ENCODE measurements at places on chromosomes 13 and 19.

DNA sequence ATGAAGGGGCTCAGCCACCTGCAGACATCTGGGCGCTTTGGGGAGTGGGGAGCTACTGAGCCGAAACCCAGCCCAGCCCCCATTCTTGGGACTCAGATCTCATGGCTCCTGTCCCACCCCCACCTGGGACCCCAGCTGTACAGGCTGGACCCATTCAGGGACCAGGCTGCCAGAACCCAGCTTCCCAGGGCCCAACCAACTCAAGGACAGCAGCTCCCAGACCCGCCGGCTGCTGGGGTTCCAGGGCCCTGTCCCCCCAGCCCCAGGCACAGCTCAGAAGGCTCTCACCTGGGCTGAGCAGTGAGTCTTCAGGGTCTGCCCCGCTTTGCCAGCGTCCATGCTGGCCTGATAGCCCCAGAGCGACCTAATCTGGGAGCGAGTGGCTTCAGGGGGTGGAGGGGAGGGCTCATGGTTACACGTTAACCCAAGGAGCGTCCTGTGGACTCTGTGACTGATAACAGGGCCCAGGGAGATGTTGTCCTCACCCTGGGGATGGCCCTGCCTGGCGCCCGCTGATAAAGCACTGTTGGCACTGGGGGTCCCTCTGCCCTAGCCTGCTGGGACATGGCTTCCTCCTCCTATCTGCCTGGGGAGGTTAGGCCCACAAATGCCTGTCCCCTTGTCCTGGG, at the start of gene TMEM86B:
Gene TMEM86B (minus strand): TSS at position 361 of the 629 bp plus-strand sequence. CDS start 22 bp downstream, at position 339.
- DNase-seq = no peak

GRCh38 chr13:113245849-113246796, 36.7 kb downstream of the CUL4A start:
- DNase-seq = no peak

DNA sequence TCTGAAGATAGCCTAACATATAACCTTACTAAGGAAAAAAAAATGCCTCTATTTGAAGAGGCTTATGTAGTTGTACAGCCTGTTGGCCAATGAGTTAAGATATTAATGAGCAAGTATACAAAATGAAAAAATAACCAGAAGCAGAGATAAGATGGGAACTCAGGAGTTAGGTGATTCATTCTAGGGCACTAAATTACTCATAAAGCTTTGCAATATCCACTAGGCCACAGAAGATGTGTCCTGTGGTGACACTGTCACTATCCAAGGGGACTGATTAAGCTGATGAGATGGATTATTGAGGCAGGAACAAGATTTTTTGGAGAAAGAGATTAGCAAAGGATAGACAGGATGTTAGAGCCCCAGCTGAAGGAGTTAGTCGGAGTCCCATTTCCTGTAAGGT, 99.6 kb downstream of the LIG4 start:
- DNase-seq = no peak

GRCh38 chr19:42197375-42197817, 20.1 kb downstream of the DEDD2 start:
- DNase-seq = no peak

- no peak for DNase-seq
These were observed 222.2 kb upstream of the SERP2 start for GRCh38 chr13:44151474-44151873.

Measured in stimulated activated CD8-positive, alpha-beta memory T cell treated with anti-CD3 and anti-CD28 coated beads, Interleukin-4, amount 100 ng/mL, for 1 hour (primary cell).